ENCODE measurements at places on chromosomes 3 and 15.

DNA sequence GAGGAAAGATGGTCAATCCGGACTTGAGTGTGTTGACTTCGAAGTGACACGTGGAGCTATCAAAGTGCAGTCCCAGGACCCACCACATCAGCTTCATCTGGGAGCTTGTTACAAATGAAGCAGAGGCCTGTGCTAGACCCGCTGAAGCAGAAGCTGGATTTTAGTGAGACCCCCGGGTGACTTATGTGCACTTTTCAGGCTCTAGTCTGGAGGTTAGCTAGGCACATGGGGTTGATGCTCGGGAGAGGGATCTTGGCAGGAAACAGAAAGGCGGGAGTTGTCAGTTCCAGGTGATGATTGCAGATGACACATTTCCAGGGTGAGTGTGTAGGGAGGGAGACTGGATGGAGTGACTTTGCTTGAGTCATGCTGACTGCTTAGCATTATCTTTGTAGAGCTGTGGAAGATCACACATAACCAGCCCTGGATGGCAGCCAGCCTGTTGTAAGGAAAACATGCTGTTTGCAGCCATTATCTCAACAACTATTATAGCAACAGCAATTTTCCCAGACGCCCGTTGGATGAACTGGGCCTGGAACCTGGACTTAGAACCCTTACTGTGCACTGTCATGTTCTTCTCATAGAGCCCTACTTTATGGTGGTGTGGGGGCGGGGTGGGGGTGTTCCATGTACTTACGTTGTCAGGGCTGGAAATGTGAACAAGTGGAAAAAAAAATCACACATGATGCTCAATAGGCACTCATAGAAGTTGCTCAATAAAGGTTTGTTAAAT, 122.4 kb downstream of the THSD4 start:
- peak; percentile 83 for DNase-seq

GRCh38 chr15:66505818-66506217, 692 bp downstream of the ZWILCH start:
- peak; percentile 19 for DNase-seq

- no peak for DNase-seq
Measured at GRCh38 chr15:76577879-76578512, 241.4 kb downstream of the ISL2 start.

GRCh38 chr15:96183867-96184266, 146.6 kb upstream of the NR2F2 start:
- DNase-seq: no peak
